Gastrocnemius medialis (tissue), 4 donors: ENCODE measurements at places on chromosomes 4 and X. TPM values are rescaled to one million over a fixed set of nuclear protein-coding genes. Genes with fewer than 3 reads are reported as not detected.

Gene NPY5R
- not detected for total RNA-seq

Gene CENPVL1
- not detected for total RNA-seq

Gene TLR3
- total RNA-seq, result 0.47 TPM

Gene ZNF827
- 7.2 TPM for total RNA-seq

Gene HS3ST1
- total RNA-seq, result 0.11 TPM

Gene NDUFB11
- total RNA-seq, result 166 TPM

Gene SHOX
- 1.1 TPM for total RNA-seq

Gene MGAT4D
- total RNA-seq, result not detected

Gene CTPS2
- 2.0 TPM for total RNA-seq

Gene H2AZ1
- 183 TPM for total RNA-seq

DNA sequence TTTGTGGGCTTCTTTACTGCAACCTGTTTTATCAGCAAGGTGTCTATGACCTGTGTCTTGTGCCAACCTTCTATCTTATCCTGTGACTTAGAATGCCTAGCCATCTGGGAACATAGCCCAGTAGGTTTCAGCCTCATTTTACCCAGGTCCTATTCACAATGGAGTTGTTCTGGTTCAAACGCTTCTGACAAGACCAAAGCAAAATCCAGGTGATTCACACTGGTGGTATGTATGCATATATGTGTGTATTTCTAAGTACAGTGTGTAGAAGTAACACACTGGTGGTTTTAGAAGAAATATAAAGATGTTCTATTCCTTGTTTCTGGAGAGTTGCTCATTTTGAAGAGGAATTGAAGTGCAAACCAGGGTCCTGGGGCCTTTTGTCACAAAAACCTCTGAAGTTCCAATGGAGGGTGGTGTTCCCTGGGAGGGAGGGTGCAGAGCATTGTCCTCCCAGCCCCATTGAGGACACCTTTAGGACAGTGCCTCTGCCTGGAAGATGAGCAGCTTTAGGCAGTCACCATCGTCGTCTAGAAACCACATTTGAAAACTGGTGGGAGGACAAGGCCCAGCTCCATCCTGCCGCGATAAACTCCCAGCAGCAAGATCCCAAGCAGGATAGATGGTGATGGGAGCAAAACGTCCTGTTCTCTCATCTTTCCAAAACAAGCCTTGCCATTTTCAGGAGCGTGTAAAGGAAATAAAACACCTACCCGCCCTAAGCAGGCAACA lies 191.4 kb downstream of the TSPAN5 start:
- H3K36me3 ChIP-seq, result no peaks in the 10 kb centered on the region
- H3K27me3 ChIP-seq, result no peaks in the 10 kb centered on the region
- peaks cover 3% of the 10 kb centered on the region for H3K4me1 ChIP-seq
- H3K27ac ChIP-seq, result no peak overlapping the region

- no peak for DNase-seq
- no peaks in the 10 kb centered on the region for H3K36me3 ChIP-seq
- no peaks in the 10 kb centered on the region for H3K4me1 ChIP-seq
- H3K27ac ChIP-seq, result peak overlapping the region; percentile 63
- no peak overlapping the region for H3K4me3 ChIP-seq
These were observed 135.4 kb downstream of the SMIM20 start for GRCh38 chr4:26049447-26049846.

DNA sequence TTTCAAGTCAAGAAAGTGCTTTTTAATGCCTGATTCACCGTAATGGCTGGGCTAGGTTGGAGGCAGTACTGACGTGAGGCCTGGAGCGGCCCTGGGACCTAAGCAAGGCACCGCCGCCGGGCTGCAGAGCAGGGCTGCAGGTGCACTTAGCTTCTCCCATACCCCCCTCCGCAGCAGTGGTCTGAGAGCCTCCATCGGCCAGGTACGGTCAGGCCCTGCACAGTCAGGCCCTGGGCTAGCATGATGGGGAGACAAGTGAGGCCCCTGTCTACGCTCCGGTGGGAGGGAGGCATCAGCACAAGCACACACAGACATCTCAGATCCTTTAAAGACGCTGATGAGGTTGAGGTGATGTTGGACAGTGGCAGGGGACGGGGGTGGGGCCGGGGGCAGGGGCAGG lies 4.7 kb downstream of the MAEA start:
- H3K4me3 ChIP-seq, result no peak overlapping the region
- H3K36me3 ChIP-seq, result no peaks in the 10 kb centered on the region
- no peaks in the 10 kb centered on the region for H3K27me3 ChIP-seq
- H3K4me1 ChIP-seq, result peaks cover 46% of the 10 kb centered on the region

DNA sequence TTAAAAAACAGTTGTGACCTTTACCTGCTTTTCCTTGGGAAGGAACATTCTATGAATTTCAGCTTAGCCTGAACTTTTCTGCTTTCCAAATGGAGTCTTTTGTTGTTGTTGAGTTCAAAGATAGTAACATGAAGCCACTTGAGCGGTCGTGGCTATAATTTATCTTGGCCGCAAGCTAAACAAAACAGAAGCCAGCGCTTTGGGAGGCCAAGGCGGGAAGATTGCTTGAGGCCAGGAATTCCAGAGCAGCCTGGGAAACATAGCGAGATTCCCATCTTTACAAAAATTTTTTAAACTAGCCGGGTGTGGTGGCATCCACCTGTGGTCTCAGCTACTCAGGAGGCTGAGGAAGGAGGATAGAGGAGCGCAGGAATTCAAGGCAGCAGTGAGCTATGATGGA lies 29.9 kb downstream of the TKTL1 start:
- no peak overlapping the region for H3K27ac ChIP-seq
- H3K4me1 ChIP-seq, result peaks cover 10% of the 10 kb centered on the region
- no peaks in the 10 kb centered on the region for H3K27me3 ChIP-seq
- no peak for DNase-seq
- no peaks in the 10 kb centered on the region for H3K36me3 ChIP-seq

DNA sequence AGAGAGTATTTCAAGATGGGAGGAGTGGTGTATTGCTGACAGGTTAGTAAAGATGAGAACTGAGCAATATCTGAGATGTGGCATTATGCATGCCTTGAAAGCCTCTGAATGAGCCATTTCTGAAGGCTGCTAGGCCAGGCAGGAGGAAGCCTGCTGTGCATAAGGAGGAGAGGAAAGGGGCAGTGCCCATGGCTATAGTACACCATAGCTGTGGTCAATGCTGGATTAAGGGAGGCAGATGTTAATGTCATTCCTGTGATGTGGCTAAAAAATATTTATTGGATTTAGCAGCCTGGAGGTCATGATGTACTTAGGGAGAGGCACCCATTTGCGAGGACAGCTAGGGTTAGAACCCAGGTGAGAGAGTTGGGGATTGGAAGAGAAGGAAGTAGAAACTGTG lies 130.0 kb upstream of the LNX1 start:
- H3K27ac ChIP-seq, result no peak overlapping the region
- H3K36me3 ChIP-seq, result no peaks in the 10 kb centered on the region
- no peak overlapping the region for H3K4me3 ChIP-seq
- DNase-seq, result no peak
- no peaks in the 10 kb centered on the region for H3K4me1 ChIP-seq

GRCh38 chr4:100009490-100009889 lies 59.4 kb upstream of the H2AZ1 start:
- H3K4me3 ChIP-seq, result no peak overlapping the region
- no peaks in the 10 kb centered on the region for H3K27me3 ChIP-seq
- no peak overlapping the region for H3K27ac ChIP-seq
- no peaks in the 10 kb centered on the region for H3K36me3 ChIP-seq
- DNase-seq, result no peak
- no peaks in the 10 kb centered on the region for H3K4me1 ChIP-seq

- H3K36me3 ChIP-seq, result no peaks in the 10 kb centered on the region
- peaks cover 5% of the 10 kb centered on the region for H3K4me1 ChIP-seq
- H3K4me3 ChIP-seq, result no peak overlapping the region
These were observed 134.2 kb upstream of the SH3RF1 start for GRCh38 chr4:169404960-169405359.

- no peak overlapping the region for H3K4me3 ChIP-seq
- H3K36me3 ChIP-seq, result no peaks in the 10 kb centered on the region
- no peaks in the 10 kb centered on the region for H3K4me1 ChIP-seq
- no peak for DNase-seq
- no peak overlapping the region for H3K27ac ChIP-seq
These were observed 136.8 kb downstream of the ADGRL3 start for GRCh38 chr4:61336916-61337315.

GRCh38 chrX:123436512-123437136 lies 252.5 kb downstream of the GRIA3 start:
- H3K36me3 ChIP-seq, result no peaks in the 10 kb centered on the region
- H3K4me3 ChIP-seq, result no peak overlapping the region
- no peak for DNase-seq

DNA sequence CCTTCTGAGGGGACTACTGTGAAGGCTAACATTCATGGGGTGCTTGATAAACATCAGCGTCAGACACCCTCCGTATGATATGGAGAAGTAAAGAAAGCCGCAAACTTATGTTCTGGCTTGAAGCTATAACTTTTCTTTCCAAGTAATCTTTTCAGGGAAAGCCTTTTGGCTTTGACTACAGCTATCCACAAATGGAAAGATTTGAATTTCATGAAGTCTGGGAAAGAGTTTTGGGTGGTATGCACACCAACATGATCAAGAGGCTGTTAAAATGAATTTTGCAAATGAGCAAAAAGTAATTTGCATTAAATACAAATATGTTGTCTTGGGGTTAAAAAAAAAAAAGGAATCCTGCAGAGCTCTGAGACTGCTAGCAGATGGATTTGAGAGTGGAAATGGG lies 114.8 kb upstream of the LIMCH1 start:
- H3K4me3 ChIP-seq, result no peak overlapping the region
- DNase-seq, result no peak
- peaks cover 48% of the 10 kb centered on the region for H3K4me1 ChIP-seq
- H3K27ac ChIP-seq, result no peak overlapping the region
- no peaks in the 10 kb centered on the region for H3K27me3 ChIP-seq

DNA sequence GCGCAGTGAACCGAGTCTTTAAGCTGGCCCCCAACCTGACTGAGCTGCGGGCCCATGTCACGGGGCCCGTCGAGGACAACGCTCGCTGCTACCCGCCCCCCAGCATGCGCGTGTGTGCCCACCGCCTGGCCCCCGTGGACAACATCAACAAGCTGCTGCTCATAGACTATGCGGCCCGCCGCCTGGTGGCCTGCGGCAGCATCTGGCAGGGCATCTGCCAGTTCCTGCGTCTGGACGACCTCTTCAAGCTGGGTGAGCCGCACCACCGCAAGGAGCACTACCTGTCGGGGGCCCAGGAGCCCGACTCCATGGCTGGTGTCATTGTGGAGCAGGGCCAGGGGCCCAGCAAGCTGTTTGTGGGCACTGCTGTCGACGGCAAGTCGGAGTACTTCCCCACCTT lies 2.2 kb downstream of the PLXNA3 start:
- no peaks in the 10 kb centered on the region for H3K36me3 ChIP-seq
- H3K27ac ChIP-seq, result no peak overlapping the region
- no peaks in the 10 kb centered on the region for H3K4me1 ChIP-seq
- H3K27me3 ChIP-seq, result no peaks in the 10 kb centered on the region

DNA sequence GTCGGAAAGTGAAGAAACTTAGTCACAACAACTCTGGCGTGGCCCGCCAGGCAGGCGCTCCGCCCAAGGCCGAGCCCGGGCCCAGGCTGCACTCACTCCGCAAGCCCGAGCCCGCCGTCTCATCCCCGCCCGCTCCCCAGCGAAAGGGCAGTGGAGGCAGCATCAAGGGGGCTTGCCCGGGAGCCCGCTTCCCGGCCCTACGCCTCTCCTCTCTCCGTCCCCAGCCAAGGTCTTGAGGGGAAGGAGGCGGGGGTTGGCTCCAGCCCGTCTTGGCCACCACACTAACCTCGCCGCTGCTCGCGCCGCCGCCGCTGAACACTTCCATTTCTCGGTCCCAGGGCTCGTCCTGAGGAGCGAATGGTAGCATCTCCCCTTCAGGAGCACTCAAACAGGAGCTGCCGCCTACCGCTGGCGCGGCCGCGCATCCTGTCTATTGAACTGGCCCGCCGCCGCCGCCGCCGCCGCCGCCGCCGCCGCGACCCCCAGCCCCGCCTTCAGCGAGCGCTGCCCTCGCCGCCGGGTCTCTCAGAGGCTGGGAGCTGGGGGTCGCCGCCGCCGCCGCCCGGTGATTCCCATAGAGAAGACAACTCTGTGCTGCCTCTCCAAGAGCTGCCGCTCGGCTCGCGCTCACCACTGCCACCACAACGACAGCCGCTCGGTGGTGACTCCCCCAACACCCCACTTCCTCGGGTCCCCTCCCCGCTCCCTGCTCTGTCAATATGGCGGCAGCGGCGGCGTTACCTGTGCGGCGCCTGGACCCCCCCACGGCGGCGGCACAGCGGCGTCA lies at the start of gene RPS6KA6:
Gene RPS6KA6 (minus strand): TSS at position 667 of the 787 bp plus-strand sequence. CDS start 300 bp downstream, at position 367.
- H3K4me3 ChIP-seq, result peak within 1 kb of the TSS; percentile 55
- no peaks in the 10 kb centered on the region for H3K36me3 ChIP-seq
- no peaks in the 10 kb centered on the region for H3K4me1 ChIP-seq
- H3K27me3 ChIP-seq, result peaks cover 16% of the 10 kb centered on the region
- no peak within 1 kb of the TSS for H3K27ac ChIP-seq
- DNase-seq, result no peak

GRCh38 chrX:14029039-14029424 lies 660 bp downstream of the GEMIN8 start:
- no peak for DNase-seq
- H3K36me3 ChIP-seq, result no peaks in the 10 kb centered on the region
- peaks cover 4% of the 10 kb centered on the region for H3K4me1 ChIP-seq
- H3K27me3 ChIP-seq, result no peaks in the 10 kb centered on the region
- H3K27ac ChIP-seq, result peak overlapping the region; percentile 86

DNA sequence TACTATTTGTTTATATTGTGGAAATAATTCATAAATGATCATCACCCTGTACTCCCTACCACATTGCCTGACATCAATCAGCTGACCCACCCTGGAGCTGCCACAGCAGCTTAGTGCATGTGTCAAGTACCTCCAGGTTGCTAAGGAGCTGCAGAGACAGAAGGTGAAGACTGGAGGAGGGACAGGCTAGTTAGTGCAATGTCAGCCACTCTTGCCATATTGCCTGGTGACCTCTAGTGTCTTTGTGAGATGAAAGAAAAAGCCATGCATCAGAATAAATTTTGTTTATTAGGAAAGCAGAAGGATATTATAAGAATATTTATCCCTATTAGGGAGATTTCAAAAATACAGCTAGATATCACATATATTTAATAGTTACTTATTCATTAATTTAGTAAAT lies 243.9 kb upstream of the FAT4 start:
- H3K27ac ChIP-seq, result no peak overlapping the region
- H3K4me1 ChIP-seq, result no peaks in the 10 kb centered on the region
- DNase-seq, result no peak
- H3K27me3 ChIP-seq, result no peaks in the 10 kb centered on the region

DNA sequence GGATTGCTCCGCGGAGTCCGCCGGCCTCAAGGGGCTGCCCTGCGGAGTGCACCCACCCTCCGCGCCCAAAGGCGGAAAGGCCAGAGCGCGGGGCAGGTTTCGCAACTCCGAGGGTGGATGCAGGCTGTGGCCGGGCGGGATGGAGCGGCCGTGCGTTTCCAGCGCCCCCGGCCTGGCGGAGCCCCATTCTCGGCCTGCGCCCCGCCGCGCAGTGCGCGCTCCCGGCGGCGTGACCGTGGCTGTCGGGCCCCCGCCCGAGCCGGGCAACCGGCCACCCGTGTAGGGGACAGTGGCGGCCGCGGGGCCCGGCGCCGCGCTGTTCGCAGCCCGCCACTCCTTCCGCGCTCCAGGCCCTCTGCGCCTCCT lies 331 bp downstream of the SETD7 start:
- DNase-seq, result peak; percentile 49
- H3K4me3 ChIP-seq, result peak overlapping the region; percentile 86
- H3K36me3 ChIP-seq, result no peaks in the 10 kb centered on the region
- H3K27me3 ChIP-seq, result no peaks in the 10 kb centered on the region
- peak overlapping the region; percentile 99 for H3K27ac ChIP-seq

- no peak for DNase-seq
- no peaks in the 10 kb centered on the region for H3K27me3 ChIP-seq
- no peak within 1 kb of the TSS for H3K27ac ChIP-seq
- no peaks in the 10 kb centered on the region for H3K36me3 ChIP-seq
- no peaks in the 10 kb centered on the region for H3K4me1 ChIP-seq
These were observed at the start of gene CXCL6 for GRCh38 chr4:73836373-73837279. Gene CXCL6 (plus strand): TSS chr4:73836678. CDS start chr4:73836751, 73 bp downstream.

GRCh38 chr4:71772592-71772991 lies 11.3 kb downstream of the GC start:
- H3K4me1 ChIP-seq, result no peaks in the 10 kb centered on the region
- H3K36me3 ChIP-seq, result no peaks in the 10 kb centered on the region
- H3K4me3 ChIP-seq, result no peak overlapping the region
- no peaks in the 10 kb centered on the region for H3K27me3 ChIP-seq
- DNase-seq, result no peak
